ENCODE measurements at places on chromosomes 2 and 18. TPM values are rescaled to one million over a fixed set of nuclear protein-coding genes. Genes with fewer than 3 reads are reported as not detected.
A peak's percentile ranks its signal among the peaks of the same experiment; 100 is the strongest.

UGT1A8 gene
- total RNA-seq: not detected

DNA sequence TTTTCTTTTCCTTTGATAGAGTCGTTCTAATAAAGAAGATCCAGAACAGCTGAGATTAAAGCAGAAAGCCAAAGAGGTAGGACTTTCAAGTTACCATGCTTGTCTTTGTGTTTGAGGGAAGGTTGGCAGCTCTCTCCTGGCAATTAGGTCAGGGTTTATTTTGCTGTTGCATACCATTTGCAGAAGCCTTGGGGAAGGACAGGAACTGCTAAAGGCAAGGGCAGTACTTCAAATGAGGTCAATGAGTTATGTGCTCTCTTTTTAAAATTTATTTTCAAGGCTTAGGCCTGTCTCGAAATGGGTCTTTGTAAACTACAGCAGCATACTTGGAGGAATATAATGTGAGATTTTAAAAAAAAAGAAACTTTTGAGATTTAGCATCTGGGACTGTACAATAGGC, 108.9 kb downstream of the TAF4B start:
- DNase-seq: peak; percentile 17

MGAT4A gene
- 26.6 TPM for total RNA-seq

DNA sequence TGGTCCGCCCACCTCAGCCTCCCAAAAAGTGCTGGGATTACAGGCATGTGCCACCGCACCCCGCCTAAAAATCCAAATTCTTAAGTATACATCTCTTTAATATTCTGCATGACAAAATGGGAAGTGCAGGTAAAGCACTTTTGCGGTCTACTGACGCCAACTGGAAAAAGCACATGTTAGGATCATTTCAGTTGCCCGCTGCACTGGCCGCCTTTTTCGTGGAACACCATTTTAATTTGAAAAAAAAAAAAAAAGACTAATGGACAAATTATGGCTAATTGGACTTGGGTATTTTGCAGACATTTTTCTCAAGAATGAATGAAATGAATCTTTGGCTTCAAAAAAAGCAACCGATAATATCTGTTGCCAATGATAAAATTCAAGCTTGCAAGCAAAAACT, 129.3 kb upstream of the GPC1 start:
- DNase-seq: no peak

DNA sequence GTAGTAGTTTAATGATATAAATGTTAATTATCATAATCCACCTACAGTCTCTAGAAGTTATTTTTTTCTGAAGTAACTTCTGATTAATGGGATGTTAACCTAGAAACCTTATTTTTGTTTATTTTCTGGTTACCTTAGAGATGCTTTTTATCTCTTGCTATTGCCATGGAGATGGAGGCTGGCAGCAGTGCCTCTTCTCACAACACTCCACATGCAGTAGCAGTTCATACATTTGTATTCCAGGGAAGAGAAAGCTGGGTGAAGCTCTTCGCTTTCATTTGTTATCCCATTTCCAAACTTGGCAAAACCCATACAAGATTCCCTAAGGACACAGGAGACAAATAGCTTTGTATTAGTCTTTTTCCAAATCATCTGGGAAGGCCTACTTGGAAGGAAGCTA, 1794.1 kb upstream of the LRRTM1 start:
- DNase-seq: peak; percentile 13

GRCh38 chr2:171430516-171431410, 3.0 kb downstream of the METTL8 start:
- no peak for DNase-seq

GRCh38 chr2:117774716-117775115, 39.8 kb upstream of the DDX18 start:
- no peak for DNase-seq

GRCh38 chr2:124804014-124804940, 779.2 kb downstream of the CNTNAP5 start:
- no peak for DNase-seq

- no peak for DNase-seq
These were observed 61.8 kb upstream of the CTDP1 start for GRCh38 chr18:79617511-79618500.

Data from spinal cord (tissue), 10 donors.